ENCODE measurements at places on chromosomes 3 and 15.

- DNase-seq: no peak
Observed at GRCh38 chr3:157122116-157122515, 37.8 kb downstream of the CCNL1 start.

DNA sequence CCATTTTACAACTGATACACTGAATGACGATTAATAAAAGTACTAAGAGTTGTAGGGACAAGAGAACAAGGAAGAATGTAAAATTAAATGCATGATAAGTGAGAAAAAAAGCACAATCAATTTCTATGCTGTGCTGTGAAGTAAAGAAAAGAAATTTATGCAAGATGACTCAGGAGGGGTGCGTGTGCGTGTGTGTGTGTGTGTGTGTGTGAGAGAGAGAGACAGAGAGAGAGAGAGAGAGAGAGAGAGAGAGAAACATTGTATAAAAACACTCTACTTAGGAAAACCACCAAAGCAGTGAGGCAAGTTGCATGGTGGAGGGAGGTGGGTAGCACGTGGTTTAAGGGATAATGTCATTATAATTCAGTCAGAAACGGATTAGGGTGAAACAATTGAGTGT, 580.8 kb upstream of the ALCAM start:
- DNase-seq: no peak

GRCh38 chr3:87088993-87089841, 98.3 kb upstream of the VGLL3 start:
- DNase-seq: peak; percentile 24

DNA sequence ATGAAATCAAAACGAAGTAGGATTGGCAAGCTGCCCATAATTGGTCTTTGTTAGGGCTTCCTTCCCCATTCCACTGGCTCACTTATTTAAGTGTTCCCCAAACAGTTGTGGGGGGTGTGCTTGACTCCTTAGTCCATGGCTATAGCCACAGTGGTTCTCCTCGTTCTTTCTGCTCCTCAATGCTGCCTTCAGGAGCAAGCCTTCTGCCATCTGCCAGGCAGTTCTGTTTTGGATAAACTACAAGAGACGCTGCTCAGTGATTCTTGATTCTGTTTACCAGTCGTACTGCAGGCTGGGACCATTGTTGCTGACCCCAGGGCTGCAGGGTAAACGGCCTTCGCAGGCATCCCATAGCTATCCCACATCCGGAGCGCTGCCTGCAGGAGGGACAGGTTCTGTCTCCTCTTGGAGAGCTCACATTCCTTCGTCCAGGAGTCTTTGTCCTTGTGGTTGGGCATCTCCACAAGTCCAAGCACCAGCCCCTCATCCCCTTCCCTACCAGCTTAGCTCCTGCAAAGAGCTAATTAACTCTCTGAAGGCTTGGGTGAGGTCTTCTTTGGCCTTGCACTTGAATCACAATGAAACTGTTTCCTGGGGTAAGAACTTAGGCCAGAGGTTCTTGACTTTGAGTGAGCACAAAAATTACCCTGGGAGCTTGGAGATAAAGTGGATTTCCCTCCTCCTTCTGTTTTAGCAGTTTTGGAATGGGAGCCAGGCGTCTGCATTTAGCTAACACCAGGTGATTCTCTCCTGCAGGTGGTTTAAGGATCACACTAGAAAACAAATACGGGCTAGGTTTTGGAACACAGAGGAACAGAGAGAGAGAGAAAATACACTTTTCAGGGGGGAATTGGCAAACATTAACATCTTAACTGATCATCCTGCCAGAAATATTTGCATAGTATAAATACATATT, 114.9 kb downstream of the SV2B start:
- DNase-seq: no peak

GRCh38 chr15:93058128-93058527, 30.9 kb downstream of the RGMA start:
- no peak for DNase-seq

- DNase-seq: peak; percentile 78
Observed at GRCh38 chr3:126357295-126358037, at the start of gene KLF15. Gene KLF15, minus strand, starts transcription at chr3:126357408. Its CDS starts 4,486 bp downstream, at chr3:126352922.

DNA sequence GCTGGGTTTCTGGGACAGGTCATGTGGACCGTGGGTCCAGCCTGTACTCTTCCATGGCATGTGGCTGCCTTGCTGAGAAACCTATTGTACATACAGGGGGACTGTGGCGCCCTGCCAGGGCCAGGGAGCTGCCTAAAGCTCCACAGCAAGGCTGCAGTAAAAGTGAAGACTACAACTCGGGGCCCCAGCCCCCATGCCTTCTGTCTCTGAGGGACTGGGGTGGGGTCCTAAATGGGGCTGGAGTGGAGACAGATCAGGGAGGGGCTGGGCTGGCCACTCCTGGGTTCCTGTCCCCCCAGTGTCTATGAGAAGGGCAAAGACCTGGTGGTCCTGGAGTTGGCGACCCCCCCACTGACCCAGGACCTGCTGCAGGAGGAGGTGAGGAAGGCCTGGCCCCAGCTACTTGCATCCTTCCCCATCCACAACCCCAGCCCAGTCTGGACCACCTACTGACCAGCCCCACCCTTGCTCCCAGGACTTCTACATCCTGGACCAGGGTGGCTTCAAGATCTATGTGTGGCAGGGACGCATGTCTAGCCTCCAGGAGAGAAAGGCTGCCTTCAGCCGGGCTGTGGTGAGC, 7.3 kb downstream of the VILL start:
- DNase-seq: no peak

- DNase-seq: no peak
Observed at GRCh38 chr3:161199926-161200325, 21.2 kb upstream of the NMD3 start.

DNA sequence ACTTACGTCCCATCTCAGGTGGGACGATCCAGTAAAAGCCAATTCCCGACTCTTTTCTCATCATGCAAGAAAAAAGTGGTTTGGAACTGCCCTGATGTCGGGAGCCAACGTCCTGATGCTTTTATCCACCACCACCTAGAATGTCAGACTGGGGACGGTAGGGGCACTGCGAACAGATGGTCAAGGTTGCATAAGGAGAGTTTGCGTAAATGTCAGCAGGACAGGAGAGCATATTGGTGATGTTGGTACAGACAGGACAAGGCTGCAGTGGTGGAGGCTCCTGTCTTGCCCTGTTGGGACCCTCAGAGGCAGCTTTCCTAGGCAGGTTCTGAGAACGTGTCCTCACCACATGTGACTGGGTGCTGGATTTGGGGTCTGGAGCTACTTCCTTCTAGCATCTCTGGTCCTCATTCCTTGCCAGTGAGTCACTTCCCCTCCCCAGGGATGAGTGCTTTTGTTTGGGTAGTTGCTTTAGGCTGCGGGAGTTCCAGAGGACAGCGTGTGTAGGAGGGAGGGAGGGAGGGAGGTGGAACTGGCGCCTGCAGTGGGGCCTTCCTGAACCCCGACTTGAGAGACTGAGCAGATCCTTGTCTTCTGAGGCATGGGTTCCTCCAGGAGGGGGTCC, 21.0 kb downstream of the THSD4 start:
- DNase-seq: no peak

DNA sequence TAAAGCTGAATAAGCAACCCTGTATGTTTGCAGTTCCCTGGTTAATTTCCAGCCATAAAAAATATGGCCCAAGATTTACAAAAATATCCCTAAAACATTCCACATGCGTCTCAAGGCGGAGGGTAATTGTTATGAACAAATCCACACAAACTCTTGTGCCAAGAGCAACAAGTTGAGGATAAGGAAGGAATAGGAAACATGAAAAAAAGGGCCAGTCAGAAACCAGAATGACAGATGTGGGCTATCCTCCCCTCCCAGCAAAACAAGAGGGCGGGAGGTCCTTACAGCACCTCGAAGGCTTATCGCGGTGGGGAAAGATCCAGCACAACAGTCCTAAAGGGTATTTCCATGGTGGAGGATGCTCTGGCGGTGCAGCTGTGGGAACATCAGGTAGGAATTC, 155.6 kb upstream of the HES1 start:
- no peak for DNase-seq

- no peak for DNase-seq
Observed at GRCh38 chr15:62932436-62932835, 110.1 kb upstream of the TPM1 start.

GRCh38 chr3:51729042-51729633, 22.3 kb downstream of the GRM2 start:
- no peak for DNase-seq

DNA sequence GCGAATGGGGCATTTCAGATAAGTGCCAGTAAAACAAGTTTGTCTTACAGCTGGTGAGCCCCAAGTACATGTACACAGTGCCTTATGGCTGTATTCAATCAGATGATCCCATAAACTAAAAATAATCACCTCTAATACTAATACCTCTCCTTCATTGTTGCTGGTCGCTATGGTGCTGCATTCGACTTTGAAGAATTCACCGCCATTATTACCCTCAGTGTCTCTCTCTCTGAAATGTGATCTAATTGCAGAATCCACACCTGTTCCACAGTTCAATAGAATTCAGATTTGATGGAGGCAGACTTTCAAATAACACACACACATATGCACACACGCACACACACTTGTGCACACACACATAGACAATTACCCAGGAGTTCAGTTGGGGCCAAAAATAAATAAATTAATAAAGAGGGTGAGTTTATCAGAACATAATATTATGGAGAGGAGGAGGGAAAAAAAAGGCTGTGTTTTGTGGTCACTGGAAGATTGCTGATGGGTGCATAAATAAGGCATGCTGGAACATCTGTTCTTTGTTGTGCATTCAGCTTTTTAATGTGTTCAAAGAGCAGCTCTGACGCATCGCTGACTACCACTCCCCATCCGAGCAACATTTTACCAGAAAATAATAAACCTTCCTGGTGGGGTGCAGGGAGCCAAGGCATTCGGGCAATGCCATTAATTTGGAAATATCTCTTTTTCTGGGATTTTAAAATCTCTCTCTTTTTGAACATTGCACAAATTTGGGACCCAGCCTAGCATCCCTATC, 235.7 kb downstream of the SATB1 start:
- DNase-seq: no peak

DNA sequence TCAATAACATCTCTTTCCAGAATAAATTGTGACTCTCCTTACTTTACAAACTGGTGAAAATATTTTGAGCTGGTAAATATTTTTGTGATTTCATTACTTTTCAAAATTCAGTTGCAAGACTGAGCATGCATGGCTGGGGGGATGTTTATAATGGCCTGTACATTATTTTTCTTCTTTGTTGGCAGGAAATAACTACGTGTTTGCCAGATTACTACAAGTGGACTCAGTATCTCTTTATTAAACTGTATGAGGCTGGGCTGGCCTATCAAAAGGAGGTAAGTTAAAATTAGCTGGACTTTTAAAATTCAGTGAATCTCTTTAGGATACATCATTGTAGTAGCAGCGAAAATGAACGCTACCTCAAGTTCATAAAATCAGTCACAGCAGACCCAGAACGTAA, 58.3 kb downstream of the LARS2 start:
- DNase-seq: no peak

GRCh38 chr3:120793601-120794000, 51.1 kb downstream of the GTF2E1 start:
- DNase-seq: no peak

- no peak for DNase-seq
Observed at GRCh38 chr3:189157232-189158007, 14.4 kb upstream of the TPRG1 start.

- DNase-seq: no peak
Observed at GRCh38 chr3:119542168-119542767, 17.1 kb downstream of the CD80 start.

DNA sequence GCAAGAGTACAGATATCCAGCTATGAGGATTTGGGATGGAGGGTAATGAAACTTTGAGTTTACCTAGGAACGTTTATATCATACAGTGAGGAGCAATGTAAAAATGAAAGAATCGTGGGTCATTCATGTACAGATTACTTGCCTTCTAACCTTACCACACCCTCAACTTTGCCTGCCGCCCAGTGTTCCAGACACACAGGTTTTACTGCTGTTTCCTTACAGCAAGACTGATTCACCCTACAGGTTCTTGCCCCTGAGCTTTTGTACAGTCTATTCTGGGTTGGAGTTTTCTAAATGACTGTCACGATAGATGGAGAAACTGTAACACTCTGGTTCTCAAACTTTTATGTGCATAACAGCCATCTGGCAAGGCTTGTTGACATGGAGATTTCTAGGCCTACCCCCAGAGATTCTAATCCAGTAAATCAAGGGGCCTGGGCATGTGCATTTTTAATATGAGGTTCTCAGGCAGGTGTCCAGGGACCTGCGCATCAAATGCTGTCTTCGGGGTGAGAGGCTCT, 6.6 kb upstream of the TPRG1 start:
- DNase-seq: no peak

DNA sequence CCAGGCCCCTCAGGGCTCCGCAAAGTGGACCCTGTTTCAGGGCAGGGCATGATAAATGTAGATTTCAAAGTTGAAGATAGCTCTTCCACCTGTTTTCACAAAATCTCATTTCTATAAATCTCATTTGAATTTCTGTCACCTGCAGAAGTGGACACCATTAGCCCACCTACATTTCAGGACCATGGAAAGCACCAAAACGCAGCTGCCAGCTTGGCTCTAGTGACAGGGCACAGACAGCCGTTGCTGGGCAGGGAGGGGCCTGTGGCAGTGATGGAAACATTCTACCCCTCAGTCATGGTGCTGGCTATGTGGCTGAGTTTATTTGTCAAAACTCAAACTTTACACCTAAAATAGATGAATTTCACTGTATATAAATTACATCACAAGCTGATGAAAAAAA, 40.4 kb downstream of the PRR23E start:
- DNase-seq: no peak

- no peak for DNase-seq
Observed at GRCh38 chr3:194462936-194463335, 23.9 kb downstream of the ATP13A3 start.

DNA sequence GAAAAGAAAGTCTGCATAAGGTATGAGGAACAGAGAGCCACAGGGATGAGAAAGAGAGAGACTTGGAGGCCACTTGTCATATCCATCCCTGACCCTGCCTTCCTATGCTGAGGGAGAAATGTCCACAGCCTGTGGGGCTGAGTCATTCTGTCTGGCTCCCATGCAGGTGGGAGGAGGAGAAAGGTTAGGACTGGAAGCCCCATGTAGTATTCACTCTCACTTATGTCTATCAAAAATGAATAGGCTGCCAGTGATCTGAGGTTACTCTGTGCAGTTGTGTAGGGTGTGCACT, 71.3 kb downstream of the RAB11A start:
- DNase-seq: no peak

All from CD4-positive, alpha-beta T cell treated with Interleukin-15 for 1 hour (primary cell).